ENCODE measurements at places on chromosomes 4 and X. TPM values are rescaled to one million over a fixed set of nuclear protein-coding genes. Genes with fewer than 3 reads are reported as not detected.

- peak; percentile 55 for DNase-seq
- no peaks in the 10 kb centered on the region for H3K36me3 ChIP-seq
- H3K27ac ChIP-seq = peak overlapping the region; percentile 92
- H3K4me1 ChIP-seq = peaks cover 63% of the 10 kb centered on the region
- peak overlapping the region; percentile 9 for H3K4me3 ChIP-seq
Measured at GRCh38 chrX:154731881-154732280, 19.0 kb downstream of the GAB3 start.

The PABPC1L2A gene
- total RNA-seq = not detected

The TNMD gene
- not detected for total RNA-seq

DNA sequence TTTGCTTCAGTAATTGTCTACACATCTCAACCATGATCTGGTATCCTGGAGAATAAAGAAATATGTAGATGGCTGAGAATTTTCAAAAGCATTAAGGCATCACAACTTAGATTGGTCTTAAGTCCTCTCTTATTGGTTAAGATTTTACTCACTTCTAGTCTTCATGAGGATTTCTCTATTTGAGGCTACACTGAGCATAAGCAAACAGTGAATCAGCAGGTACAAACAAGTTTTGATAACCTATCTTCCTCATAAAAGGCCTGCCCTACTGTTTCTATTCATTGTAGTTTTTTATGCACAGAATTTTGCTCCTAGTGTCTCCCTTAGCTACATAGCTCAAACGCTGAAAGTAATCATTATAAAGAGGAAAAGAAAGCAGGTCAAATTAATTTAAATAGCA, 460.7 kb upstream of the RPS6KA3 start:
- H3K36me3 ChIP-seq = no peaks in the 10 kb centered on the region
- H3K27me3 ChIP-seq = no peaks in the 10 kb centered on the region
- no peak overlapping the region for H3K4me3 ChIP-seq
- DNase-seq = peak; percentile 61

Measured in PC-3 (cell line).